ENCODE measurements at places on chromosomes 16 and 17.

- DNase-seq, result no peak
Observed at GRCh38 chr16:12341966-12342365, 365.4 kb downstream of the SNX29 start.

- no peak for DNase-seq
Observed at GRCh38 chr16:81327447-81328196, 12.9 kb downstream of the GAN start.

DNA sequence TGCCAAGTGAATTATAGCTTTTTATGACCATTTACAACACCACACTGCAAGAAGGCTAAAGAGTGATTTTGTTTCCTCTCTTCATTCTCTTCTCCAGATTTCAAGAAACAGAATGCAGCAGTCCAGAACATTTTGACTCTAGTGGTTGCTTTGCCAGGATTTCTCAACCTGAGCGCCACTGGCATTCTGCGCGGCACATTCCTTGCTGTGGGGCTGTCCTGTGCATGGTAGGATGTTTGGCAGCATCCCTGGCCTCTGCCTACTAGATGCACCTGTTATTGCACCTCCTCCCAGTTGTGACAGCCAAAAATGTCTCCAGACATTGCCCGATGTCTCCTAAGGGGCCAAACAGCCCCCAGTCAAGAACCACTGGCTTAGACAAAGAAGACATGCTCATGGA, 25.7 kb upstream of the SLC39A11 start:
- DNase-seq, result no peak

GRCh38 chr16:69239851-69240250, 52.9 kb downstream of the SNTB2 start:
- DNase-seq, result no peak

DNA sequence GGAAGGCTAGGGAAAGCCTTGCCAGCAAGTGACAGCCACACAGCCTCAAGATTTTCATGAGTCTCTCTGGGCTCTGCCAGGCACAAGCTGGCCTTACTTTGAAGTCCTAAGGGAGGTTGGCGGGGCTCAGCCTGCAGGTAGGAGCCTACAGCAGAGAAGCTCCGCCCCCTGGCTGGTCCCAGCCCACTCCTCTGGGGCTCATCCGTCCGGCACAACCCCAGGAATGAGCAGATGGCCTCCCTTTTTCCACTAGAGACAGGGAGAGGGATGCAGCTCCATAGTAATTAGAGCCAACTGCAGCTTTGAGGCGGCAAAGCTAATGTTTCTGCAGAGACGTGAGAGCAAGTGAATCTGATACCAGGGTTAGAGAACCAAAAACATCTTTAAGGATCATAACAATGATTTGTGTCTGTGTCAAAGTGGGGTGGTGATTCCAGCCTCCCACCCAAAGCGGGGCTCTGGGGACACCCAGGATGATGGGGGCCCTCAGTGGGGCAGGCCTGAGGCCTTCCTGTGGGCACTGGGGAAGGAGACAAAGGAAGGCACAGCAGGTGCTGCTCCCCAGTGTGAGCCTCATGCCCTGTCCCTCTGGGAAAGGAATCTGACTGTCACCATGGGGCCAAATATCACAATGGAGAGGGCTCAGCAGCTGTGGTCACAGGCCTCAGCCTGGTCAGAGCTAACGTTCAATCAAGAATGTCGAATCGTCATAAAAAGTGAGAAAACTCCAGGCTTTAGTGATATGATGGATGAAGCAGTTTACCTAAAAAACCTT, 61.5 kb downstream of the RBFOX3 start:
- no peak for DNase-seq

- no peak for DNase-seq
Observed at GRCh38 chr17:49399995-49400394, 14.7 kb downstream of the PHB1 start.

- DNase-seq, result no peak
Observed at GRCh38 chr17:71055128-71055527, 885.8 kb downstream of the KCNJ2 start.

GRCh38 chr17:16107165-16107770, 107.6 kb downstream of the TTC19 start:
- no peak for DNase-seq

GRCh38 chr17:28471531-28472342, 1.7 kb upstream of the SLC13A2 start:
- peak; percentile 42 for DNase-seq

GRCh38 chr17:29148257-29148789, 31.9 kb downstream of the MYO18A start:
- no peak for DNase-seq

GRCh38 chr17:73605444-73605843, 38.8 kb downstream of the SDK2 start:
- DNase-seq, result no peak

- no peak for DNase-seq
Observed at GRCh38 chr17:49995055-49995738, at the start of gene DLX3. TSS of gene DLX3 (minus strand) at chr17:49995224. CDS start at chr17:49994998, 226 bp downstream.

DNA sequence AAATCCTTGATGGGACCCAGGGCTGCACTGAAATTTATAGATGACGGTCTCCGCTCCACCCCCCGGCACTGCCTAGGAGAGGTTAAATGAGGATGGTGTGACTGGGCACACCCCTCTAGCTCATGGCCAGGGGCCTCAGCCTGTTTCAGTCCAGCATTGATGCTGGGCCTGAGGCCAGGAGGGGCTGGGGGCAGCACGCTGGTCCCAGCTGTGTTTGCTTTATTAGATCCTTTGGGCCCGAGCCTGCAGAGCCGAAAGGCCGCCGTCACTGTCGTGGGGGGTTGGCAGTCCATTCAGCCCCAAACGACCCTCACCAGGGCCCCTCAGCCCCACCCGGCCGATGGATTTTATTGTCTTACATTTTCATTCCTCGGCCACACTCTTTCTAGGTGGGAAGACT, 10.8 kb upstream of the DOK4 start:
- DNase-seq, result no peak

DNA sequence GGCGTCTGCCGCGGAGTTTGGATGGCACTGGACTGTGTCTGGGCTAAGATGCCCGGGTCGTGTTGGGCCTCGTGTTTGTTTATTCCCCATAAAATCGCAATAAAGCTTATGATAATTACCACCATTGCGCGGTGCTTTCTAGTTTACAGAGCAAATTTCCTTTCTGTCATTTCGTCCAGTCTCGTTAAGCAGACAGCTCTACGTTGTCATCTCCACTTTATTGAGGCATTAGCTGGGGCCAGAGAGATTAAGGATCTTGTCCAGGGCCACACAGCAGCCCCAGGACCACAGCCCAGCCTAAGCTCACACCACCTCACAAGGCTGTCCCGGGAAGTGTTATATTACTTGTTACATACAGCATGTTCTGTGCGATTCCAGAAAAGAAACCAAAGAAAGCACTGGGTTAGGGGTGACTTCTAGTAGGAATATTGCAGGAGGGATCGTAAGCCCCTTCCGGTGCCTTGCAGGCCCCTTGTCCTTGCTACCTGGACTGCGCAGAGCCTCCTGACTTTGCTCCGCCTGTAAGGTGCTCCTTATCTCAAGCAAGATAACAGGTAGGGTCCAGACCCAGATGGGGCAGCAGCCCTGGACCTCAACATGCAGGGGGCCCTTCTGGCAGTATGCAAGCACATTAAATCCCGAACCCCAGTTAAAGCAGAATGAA, 6.3 kb downstream of the NOS2 start:
- DNase-seq, result no peak

GRCh38 chr17:61415374-61416210, 15.9 kb downstream of the TBX2 start:
- no peak for DNase-seq

- no peak for DNase-seq
Observed at GRCh38 chr16:59886021-59886420, 1151.9 kb upstream of the GOT2 start.

- no peak for DNase-seq
Observed at GRCh38 chr16:6888531-6888930, 444.1 kb upstream of the RBFOX1 start.

- DNase-seq, result no peak
Observed at GRCh38 chr17:59810894-59811153, 81.9 kb downstream of the TUBD1 start.

DNA sequence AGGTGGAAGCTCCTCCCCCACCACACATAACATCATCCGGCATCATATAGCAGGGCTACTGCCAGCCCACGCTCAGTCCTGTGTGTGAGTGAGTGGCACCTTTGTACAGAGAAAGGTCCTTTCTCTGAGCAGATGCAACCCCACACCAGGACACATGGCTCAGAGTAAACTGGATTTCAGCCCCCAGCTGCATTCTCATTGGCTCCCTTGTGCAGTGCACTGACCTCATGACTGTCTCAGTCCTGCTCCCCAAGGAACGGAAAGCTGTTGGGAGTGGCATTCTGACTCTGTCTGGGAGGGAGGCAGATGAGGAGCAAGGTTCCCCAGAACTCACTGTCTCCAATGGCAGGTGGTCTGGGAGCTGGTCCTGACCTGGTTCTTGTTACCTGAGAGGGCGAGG, 244.1 kb downstream of the PHKB start:
- DNase-seq, result no peak

GRCh38 chr16:11155284-11155806, 100.7 kb downstream of the SOCS1 start:
- no peak for DNase-seq

DNA sequence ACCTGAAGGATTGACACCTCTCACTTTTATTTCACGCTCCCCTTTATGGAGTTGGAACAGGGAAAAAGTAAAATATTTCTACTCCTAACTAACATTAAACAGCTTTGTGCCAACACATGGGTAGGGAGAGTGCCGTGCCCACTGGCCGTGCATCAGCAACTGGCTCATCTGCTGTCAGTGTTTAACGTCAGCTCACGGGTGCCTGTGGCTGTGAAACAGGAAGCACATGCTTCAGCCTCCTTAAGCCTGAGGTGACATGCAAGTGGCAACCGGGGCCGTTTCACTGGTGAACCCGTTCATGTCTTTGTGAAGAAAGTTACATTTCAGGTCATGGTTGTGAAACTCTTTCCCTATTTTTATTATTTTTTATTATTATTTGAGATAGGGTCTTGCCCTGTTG, 3.2 kb downstream of the SPG7 start:
- no peak for DNase-seq

DNA sequence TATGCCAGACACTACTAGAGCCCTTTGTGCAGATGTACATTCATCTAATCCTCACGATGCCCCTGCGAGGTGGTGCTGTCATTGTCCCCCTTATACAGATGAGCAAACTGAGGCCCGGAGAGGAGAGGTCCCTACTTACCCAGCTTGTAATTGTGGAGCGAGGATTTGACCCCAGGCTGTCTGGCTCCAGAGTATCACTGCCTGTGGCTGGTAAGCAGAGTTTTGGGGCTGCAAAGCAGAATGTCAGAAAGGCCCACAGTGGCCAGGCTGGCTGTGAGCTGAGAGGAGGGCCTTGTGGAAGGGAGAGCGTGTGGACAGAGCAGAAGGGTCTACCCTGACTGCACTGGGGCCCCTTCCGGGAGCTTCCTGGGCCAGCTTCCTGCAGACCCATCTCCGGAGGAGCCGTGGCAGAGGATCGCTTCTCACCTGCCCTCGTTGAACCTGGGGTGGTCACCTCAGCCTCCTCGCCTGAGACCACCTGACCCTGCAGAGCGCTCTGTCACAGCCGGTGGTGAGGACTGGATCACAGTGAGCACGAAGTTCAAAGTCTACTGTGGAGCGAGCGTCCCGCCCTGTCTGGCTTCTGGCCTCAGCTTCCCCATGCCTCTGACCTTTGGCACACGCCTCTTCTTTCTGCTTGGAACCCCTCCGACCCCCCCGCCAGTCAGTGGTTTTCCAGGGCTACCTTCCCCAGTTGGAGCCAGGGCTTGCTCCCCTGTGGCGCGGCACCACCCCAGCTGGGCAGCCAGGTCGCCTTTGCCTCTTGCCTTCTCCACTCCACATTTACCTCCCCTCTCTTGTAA, 12.1 kb downstream of the CMIP start:
- DNase-seq, result no peak

DNA sequence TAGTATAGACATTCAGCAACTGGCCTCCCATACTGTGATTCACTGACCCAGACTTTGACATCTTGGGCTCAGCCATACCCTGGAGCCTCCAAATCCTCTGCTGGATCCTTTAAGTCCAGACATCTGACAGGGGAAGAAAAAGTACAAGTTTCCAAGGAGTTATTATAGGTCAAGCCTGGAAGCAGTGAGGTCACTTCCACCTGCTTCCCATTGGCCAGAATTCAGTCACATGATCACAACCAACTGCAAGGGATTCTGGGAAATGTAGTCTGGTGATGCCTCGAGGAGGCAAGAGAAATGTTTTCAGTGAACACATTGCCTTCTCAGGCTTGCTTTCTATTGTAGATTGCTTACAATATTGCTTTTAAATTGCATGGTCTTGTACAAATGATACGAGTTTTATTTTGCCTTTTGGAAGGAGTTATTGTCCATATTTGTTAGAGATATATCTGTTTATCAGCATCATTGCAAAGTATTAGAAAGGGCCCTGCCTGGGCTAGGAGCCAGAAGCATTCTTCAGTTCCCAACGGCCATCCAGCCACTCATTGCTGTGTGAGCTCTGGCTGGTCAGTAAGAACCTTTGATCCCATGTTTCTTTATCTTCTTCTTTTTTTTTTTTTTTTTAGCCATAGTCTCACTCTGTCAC, 696.9 kb downstream of the WWOX start:
- DNase-seq, result peak; percentile 44

- no peak for DNase-seq
Observed at GRCh38 chr16:11370084-11370931, 25.0 kb downstream of the RMI2 start.

DNA sequence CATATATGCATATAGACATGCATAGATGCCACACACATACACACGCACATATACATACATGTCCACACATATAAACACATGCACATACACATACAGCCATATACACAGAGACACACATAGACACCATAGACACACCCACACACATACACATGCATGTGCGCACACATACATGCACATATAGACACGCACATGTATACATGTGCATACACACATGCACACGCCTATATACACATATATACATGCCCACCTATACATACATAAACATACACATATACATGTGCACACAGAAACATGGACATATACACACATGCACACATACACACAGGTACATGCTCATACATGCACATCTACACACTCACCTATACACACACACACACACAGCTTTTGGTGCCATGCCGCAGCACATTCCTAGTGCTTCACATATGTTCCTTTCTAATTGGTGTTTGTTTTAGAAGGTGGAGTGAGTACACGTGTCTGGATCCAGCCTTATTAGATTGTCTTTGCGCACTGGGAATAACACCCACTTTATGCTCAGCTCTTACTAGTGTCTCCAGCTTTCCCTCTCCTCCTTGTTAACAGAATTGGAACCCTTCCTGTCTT, 198.0 kb downstream of the RPTOR start:
- DNase-seq, result no peak

- DNase-seq, result no peak
Observed at GRCh38 chr17:38429476-38430100, 1.3 kb downstream of the ARHGAP23 start.

GRCh38 chr16:5379954-5380353, 282.4 kb upstream of the EEF2KMT start:
- no peak for DNase-seq

GRCh38 chr16:66703406-66704215, 7.1 kb upstream of the CMTM4 start:
- no peak for DNase-seq

GRCh38 chr17:82929676-82930042, 89.8 kb upstream of the ZNF750 start:
- DNase-seq, result no peak

GRCh38 chr16:78684030-78684611, 584.7 kb downstream of the WWOX start:
- no peak for DNase-seq
